Stimulated activated CD4-positive, alpha-beta T cell treated with anti-CD3 and anti-CD28 coated beads, TNF-alpha, amount 100 ng/mL, for 1 hour (primary cell): ENCODE measurements at places on chromosomes 11 and 22.

GRCh38 chr22:29933619-29934018 lies 50.6 kb downstream of the MTMR3 start:
- no peak for DNase-seq

GRCh38 chr22:44088976-44089570 lies 65.0 kb downstream of the PARVB start:
- DNase-seq: no peak

DNA sequence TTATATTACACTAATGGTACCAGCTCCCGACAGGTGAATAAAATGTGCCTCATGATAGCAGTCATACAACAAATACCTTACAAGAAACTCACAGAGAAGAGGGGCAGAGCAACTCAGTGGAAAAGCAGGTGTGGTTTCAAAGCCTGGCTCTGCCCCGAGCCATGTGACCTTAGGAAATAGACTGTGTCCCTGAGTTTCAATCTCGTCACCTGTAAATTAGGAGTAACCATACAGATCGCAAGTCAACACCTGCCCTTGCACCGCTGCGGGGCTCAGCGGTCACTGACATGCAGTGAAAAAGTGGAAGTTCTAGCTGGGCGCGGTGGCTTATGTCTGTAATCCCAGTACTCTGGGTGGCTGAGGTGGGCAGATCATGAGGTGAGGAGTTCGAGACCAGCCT lies 11.9 kb upstream of the MRTFA start:
- no peak for DNase-seq

- no peak for DNase-seq
Measured at GRCh38 chr11:77407613-77408012, 66.3 kb downstream of the PAK1 start.

GRCh38 chr11:71338801-71339395 lies 86.5 kb upstream of the SHANK2 start:
- no peak for DNase-seq

- no peak for DNase-seq
Measured at GRCh38 chr22:33867118-33867866, 53.0 kb downstream of the LARGE1 start.

DNA sequence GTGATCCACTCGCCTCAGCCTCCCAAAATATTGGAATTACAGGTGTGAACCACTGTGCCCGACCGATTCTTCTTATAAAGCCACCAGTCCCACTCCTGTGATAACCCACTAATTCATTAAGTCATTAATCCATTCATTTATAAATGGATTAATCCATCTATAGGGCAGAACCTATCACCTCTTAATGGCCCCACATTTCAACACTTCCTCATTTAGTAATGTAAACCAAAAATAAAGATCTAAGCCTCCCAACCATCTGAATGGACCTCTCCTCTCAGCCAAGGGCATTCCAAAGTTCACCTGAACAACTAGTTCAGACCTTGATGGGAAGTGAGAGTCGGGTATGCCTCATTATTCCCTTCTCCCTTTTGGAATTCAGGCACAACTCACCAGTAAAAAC lies 9.9 kb upstream of the MRPL11 start:
- DNase-seq: no peak

- no peak for DNase-seq
Measured at GRCh38 chr11:82873919-82874333, 26.3 kb downstream of the PRCP start.

DNA sequence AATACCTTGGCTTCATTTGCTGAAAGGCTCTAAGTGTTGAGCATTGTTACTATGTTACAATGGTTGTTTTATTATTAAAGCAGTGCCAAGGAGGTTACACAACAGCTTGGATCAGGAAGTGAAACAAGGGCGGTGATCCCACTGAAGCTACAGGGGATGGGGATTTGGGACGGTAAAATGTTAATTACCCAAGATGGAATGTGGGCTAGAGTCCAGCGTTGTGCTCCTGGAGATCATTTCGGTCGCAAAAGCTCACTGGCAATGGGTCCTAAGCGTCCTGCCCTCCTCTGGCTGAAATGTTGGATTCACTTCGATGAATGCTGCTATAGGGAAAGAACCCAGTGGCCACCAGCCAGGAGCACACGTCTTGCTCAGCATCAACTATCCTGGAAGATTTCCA lies 48.3 kb downstream of the FAM83F start:
- no peak for DNase-seq

DNA sequence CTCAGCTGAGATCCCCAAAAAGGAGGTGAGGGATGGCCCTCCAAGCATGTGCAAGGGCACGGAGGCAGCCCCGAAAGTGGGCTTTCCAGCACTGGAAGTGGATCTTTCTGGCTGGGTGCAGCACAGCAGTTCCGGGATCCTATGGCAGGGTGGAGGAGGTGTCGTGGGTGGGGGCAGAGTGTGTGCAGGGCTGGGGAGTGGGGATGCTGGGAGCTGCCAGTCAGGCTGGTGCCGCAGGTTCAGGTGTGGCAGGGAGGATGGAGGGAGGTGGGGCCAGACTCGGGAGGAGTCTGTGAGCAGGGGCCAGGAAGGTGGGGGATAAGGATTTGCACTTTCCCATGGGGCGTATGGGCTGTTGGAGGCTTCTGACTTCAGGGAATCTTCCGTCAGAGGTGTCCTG lies 60.2 kb downstream of the CACNA1I start:
- no peak for DNase-seq
